ENCODE measurements at places on chromosomes 7 and 10.

DNA sequence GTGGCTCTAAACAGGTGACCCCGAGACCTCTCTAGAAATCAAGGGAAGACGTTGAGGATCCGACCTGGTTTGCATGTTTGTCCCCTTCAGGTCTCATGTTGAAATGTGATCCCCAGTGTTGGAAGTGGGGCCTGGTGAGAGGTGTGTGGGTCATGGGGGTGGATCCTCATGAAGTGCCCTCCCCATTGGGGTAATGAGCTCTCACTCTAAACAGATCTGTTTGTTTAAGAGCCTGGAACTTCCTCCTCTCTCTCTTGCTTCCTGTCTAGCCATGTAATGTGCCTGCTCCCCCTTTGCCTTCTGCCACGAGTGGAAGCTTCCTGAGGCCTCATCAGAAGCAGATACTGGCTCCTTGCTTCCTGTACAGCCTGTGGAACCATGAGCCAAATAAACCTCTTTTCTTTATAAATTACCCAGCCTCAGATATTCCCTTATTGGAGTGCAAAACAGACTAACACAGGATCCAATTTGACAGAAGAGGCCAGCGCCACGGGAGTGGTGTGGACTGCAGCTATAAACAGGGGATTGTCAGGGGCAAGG lies 10.8 kb upstream of the POLM start:
- no peak for DNase-seq

GRCh38 chr10:129495698-129496097 lies 28.7 kb downstream of the MGMT start:
- DNase-seq = no peak

DNA sequence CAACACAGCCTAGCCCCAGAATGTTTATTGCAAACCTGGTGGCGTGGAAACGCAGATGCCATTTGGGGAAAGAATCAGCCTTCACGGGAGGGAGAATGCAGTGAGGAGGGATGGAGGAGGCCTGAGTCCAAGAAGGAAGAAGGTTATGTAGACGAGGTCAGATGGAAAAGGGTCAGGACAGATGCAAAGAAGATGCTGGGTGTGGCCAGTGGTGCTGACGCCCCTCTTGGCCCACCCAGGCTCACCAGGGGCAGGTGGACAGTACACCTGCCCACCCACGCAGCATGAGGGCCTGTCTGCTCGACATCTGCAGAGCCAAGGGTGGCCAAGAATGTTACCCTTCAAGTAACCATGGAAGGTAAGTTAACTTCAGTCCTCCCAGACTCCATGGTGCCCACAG lies 40.5 kb downstream of the OAT start:
- no peak for DNase-seq

DNA sequence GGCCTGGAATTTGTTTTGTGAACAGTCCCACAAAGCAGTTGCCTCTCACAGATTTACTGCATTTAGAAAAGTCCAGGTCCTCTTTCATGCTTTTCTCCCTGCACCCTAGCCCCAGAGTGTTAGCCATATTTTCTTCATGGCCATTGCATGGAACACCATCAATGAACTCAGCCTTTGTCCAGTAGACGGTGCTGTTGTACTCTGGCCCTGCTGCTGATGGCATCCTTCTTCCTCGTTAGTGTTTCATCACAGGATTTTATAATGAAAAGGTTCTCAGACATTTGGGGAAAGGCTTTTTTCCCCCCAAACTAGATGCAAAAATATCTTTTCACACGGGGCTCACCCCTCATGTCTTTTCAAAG lies 93.0 kb upstream of the SLC25A13 start:
- peak; percentile 72 for DNase-seq

GRCh38 chr10:91788527-91788926 lies 9.7 kb upstream of the TNKS2 start:
- DNase-seq = peak; percentile 40
